Choroid plexus epithelial cell (primary cell): ENCODE measurements at places on chromosomes 5 and 9.

DNA sequence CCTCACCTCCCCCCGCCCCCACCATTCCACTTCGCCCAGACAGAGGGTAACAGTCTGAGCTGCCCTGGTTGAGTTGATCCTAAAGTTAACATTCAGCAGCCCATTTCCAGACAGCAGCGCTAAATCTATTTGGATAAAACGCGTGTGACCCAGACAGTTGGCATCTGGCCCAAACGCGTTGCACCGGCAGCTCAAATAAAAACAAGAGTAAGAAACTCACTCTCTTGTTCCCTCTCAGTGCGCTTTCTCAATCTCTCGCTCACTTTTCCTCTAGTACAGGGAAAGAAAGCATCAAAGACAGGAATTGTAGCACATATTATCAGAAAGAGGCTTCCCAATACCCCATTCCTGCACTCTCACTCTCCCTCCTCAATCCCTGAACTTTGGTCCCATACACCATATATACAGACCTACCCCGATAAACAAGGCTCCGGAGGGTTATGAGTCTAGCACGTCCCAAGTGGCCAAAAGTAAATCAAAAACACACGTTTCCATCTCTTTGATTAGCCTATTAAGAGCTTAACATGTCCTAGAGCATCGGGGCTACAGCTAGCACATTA, 1.3 kb downstream of the ADAMTS6 start:
- peak; percentile 91 for DNase-seq

DNA sequence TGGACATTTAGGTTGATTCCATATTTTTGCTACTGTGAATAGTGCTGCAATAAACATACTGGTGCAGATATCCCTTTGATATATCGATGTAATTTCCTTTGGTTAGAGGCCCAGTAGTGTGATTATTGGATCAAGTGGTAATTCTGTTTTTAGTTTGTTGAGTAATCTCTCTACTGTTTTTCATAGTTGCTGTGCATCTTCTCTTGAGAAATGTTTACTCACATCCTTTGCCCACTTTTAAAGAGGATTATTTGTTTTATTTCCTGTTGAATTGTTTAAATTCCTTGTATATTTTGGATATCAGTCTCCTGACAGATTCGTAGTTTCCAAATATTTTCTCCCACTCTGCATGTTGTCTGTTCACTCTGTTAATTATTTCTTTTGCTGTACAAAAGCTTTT, 352.6 kb upstream of the TARS1 start:
- DNase-seq: no peak

- DNase-seq: no peak
Measured at GRCh38 chr5:167513381-167513780, 778.1 kb upstream of the WWC1 start.

DNA sequence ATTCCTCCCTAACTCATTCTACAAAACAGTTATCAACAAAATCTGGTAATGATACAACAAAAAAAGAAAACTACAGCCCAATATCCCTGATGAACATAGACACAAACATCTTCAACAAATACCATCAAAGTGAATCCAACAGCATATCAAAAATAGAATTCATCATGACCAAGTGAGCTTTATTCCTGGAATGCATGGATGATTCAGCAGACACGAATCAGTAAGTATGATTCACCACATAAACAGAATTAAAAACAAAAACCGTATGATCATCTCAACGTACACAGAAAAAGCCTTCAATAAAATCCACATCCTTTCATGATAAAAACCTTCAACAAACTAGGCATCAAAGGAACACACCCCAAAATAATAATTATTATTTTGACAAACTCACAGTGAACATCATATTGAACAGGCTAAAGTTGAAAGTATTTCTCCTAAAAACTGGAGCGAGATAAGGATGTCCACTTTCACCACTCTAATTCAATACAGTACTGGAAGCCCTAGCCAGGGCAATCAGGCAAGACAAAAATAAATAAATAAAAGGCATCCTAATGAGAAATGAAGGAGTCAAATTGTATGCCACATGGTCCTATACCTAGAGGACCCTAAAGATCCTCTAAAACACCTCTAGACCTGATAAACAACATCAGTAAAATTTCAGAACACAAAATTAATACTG, 305.1 kb upstream of the RGMB start:
- DNase-seq: peak; percentile 90

GRCh38 chr5:16082053-16082452, 97.5 kb downstream of the MARCHF11 start:
- DNase-seq: no peak

- peak; percentile 39 for DNase-seq
Measured at GRCh38 chr5:156411185-156411613, 84.2 kb downstream of the SGCD start.

- DNase-seq: peak; percentile 16
Measured at GRCh38 chr5:26940994-26941393, 97.4 kb downstream of the CDH9 start.
